ENCODE measurements at places on chromosomes 5 and 9. TPM values are rescaled to one million over a fixed set of nuclear protein-coding genes. Genes with fewer than 3 reads are reported as not detected.

DNA sequence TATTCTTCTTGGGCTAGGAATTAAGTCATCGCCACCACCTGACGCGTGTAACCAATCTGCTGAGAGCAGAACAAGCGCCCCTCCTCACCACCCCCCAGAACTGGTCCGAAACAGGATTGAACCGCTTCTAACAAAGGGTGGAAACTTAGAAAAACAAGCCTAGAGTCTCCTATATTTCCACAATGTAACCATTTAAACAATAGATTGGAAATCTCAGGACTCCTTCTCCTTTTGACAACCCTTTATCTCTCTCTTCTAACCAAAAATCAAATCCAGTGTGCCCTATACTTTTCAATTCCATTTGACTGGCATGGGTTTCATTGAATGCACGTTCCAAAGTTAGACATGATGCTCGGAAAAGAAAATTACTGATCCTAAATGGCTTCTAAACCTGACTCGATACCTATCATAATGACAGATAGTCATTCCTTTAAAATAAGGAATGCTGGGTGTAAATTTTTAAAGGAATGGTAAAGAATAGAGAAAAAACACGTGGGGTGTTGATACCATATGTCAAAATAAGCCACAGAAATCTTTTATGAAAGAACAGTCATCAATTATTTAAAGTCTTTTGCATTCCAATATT lies 1.2 kb downstream of the ARRDC3 start:
- DNase-seq = peak; percentile 74

DNA sequence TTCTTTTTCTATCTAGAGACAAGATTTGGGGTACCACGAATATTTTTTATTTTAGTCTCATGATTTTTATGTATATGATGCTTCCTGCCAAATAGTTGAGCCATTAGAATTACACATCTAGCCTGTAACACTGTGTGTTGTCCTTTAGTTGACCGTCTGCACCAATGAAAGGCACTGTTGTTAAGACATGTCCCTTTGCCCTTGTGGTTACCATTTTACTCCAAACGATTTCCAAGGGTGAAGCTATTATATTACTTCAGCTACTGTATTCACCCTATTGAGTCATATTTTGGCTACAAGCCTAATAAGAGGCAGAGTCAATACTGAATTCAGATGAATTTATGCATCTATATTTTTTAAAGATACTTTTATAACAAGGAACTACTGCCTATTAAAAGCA lies 207.6 kb downstream of the CETN3 start:
- DNase-seq = no peak

DNA sequence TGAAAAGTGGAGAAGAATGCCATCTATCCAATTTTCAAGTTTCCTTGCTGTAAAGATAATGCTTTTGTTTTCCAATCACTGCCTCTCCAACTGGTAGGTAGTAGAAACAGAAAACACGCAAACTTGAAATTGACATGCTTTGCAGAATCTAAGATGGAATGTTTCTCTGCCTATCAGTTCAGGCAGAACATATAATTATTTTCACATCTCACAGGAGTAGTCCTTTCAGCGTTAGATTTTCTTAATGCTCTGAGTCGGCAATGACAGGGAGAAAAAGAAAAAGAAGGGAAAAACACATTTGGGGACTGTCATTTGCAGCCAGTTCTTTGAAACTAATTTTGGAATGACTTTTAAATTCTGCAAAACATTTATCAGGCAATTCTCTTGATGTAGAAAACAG lies 818.7 kb upstream of the PTPRD start:
- no peak for DNase-seq

GRCh38 chr5:52342361-52342760 lies 445.4 kb upstream of the ITGA1 start:
- DNase-seq = no peak

The PGM5 gene
- not detected for total RNA-seq

DNA sequence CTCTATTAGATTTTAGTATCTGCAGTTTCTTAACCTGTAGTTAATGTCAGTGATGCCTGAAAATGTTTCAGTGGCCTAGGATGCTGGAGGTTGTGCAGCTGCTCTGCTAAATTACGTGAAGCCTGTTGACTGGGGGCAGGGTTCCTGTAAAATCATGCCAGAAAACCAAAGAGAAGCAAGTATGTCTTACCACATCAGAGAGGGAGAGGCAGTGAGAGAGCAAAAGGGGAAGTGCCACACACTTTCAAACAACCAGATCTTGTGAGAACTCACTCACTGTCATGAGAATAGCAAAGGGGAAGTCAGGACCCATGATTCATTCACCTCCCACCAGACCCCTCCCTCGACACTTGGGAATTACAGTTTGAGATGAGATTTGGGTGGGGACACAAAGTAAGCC lies 83.9 kb upstream of the CYLC2 start:
- no peak for DNase-seq

The MGAT4B gene
- total RNA-seq = 140 TPM

- no peak for DNase-seq
Measured at GRCh38 chr9:14482856-14483255, 168.9 kb upstream of the NFIB start.

DNA sequence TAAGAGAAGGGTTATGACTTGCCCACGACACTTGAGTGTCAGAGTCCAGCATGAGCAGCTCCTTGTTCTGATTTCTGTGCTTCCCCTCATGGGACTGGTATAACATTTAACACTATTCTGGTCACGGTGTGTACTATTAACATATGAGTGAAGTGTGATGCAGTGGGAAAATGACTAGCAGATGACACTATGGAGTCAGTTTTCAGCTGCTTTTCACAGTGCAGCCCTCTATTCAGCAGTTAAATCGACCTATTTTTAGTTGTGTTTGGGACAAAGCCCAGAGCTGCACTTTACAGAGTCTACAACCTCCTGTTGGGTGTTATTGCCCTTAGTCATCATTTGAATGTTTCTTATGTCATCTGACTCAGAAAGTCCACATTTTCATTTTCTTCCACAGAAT lies 59.1 kb downstream of the CHSY3 start:
- DNase-seq = no peak

The STKLD1 gene
- 2.6 TPM for total RNA-seq

- no peak for DNase-seq
Measured at GRCh38 chr5:50420343-50420935, 20.6 kb downstream of the EMB start.

The WNT8A gene
- total RNA-seq = not detected
